ENCODE measurements at places on chromosomes 12 and 14.

GRCh38 chr12:47391566-47391965 is 311.8 kb upstream of the AMIGO2 start:
- peak; percentile 38 for DNase-seq

GRCh38 chr12:106128585-106129328 is 10.0 kb downstream of the NUAK1 start:
- no peak for DNase-seq

DNA sequence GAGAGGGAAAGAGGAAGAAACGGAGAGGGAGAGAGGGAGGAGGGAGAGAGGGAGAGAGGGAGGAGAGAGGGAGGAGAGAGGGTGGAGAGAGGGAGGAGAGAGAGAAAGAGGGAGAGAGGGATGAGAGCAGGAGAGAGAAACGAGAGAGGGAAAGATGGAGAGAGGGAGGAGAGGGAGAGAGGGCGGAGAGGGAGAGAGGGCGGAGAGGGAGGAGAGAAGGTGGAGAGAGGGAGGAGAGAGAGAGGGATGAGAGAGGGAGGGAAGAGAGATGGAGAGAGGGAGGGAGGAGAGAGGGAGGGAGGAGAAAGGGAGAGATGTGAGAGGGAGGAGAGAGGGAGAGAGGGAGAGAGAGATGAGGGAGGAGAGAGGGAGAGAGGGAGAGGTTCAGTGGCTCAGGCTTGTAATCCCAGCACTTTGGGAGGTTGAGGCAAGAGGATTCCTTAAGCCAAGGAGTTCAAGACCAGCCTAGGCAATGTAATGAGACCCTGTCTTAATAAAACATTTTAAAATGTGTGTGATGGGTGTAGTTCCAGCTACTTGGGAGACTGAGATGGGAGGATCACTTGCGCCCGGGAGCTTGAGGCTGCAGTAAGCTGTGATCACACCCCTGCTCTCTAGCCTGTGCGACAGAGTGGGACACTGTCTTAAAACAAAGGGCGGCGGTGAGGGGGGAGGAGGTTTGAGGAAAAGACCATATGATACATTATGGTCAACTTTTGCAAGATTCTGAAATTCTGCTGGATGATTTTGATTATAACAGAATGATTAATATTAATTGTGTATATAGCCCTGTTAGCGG is 21.3 kb upstream of the SNRPF start:
- no peak for DNase-seq

DNA sequence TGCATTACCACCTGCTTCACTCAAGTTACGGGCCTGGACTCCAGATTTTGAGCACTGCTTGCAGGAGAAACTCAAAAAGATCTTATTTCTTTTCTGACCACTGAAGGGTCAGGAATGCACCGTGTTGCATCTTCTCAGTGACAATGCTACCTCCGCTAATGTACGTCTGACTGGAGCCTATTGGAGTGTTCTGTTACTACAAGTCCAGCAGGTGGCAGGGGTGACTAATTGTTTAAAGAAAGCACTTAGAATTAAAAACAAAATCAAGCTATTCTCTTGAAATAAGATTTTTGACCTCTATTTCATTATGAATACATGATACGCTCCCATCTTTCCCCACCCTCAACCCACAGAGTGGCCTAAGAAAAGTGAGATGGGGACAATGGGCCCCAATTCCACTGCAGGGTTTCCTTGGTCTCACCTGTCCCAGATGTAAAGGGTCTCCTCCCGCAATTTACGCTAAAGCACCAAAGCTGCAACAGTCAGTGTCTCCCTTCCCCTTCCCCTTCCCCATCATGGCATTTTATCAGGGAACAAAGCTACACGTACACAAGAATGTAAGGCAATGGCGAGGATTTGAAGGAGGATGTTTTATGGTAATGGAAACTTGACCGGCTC is 2.2 kb downstream of the TBPL2 start:
- DNase-seq: no peak

- DNase-seq: no peak
These were observed 66.3 kb downstream of the GPR135 start for GRCh38 chr14:59398841-59399240.

GRCh38 chr12:3667485-3667884 is 85.4 kb downstream of the CRACR2A start:
- DNase-seq: no peak
